Stimulated activated CD4-positive, alpha-beta T cell treated with anti-CD3 and anti-CD28 coated beads, Interleukin-12 subunit alpha, Interleukin-12 subunit beta, amount 100 ng/mL, for 24 hours (primary cell): ENCODE measurements at places on chromosomes 5 and 9.

DNA sequence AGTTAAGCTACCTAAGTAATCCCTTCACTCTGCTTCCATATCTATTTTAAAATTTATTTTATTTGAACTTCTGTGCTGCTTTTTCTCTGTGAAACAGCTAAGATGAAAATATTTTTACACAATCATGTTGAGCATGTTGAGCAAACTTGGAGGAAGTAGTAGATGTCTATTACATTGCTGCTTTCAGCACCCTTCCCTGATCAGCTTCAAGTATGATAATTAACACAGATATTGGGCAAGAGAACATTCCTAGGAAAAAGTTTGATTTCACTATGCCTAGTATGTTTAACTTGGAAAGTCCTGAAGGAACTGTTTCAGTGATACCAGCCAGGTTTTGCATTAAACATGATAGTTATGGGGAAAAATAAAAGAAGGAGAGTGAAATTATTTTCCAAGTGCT lies 283.6 kb downstream of the ELAVL2 start:
- no peak for DNase-seq

DNA sequence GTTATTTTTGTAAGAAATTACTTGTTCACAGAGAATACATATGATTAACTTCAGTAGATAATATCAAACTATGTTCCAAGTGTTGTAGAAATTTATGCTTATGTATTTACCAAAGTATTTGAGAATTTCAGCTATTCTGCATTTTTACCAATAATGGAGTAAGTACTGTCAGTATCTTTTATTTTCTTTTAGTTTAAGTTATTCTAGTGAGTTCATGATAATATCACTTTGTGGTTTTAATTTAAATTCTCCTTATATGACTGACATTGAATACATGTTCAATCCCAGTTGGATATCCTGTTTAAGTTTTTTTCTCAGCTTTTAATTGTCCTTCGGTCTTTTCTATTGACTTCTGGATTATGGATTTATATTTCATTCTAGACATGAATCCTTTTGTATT lies 1024.6 kb downstream of the EFNA5 start:
- DNase-seq: no peak

- DNase-seq: no peak
Measured at GRCh38 chr5:134512661-134512999, 12.8 kb upstream of the JADE2 start.

DNA sequence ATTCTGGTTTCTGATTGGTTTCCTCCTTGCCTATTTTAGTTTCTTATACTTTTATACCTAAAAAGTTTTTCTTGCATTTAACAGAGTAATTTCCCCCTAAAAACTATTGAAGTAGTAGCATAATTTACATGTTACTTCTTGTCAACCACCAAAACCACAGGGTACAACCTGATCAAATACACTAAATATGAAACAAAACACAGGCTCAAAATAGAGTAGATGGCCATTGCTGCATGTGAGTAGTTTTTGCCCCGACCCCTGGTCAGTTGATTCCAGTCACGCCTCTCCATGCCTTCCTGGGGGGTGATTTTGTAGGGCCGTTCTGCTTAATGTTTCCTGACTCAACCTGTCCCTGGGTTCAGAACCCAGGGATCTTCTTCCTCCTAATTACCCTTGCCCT lies 101.8 kb downstream of the TLE4 start:
- DNase-seq: no peak

DNA sequence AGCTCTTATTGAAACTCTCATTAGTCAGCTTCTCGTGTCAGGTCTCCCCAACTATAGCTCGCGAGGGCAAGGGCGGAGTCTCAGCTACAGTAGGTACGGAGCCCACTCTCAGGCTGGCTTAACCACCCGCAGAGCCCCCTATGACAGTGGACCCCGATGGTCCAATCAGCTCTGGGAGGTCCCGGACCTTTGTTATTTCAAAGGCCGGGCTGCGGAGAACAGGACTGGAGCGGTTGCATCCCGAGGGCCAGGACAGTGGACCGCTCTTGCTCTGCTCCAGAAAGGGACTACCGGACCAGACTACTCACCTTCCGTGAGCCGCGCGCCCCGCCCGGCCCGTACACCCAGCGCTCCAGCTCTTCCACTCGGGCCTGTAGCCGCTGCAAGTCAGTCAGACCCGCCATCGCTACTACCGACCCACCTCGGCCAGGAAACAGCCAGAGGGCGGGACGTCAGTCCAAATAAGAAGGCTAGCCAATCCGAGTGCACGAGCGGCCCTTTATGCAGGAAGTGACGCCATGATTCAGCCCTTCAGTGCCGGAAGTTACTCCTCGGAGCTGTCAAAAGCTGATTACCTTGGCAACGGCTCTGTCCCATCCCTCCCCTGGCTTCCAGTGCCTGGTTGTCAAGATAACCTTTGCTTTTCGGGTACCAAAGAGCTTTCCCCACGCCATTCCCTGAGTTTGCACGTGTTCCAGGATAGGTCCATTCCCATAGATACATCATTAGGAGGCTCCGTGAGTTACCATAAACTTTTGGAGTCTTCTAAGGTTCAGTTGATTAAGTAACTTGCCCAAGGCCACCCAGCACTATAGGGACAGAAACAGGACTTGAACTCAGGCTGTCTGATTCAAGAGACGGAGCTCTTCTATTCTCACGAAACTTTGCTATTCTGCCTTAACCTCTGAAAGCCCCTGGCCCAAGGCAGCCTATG lies at the start of gene DCTN3:
DCTN3 (minus strand) TSS at position 435 of the 934 bp plus-strand sequence; CDS start at position 404, 31 bp downstream.
- DNase-seq: peak; percentile 85

GRCh38 chr9:70053864-70054263 lies 10.2 kb downstream of the MAMDC2 start:
- no peak for DNase-seq

GRCh38 chr5:146463446-146463845 lies 16.3 kb downstream of the TCERG1 start:
- DNase-seq: no peak

DNA sequence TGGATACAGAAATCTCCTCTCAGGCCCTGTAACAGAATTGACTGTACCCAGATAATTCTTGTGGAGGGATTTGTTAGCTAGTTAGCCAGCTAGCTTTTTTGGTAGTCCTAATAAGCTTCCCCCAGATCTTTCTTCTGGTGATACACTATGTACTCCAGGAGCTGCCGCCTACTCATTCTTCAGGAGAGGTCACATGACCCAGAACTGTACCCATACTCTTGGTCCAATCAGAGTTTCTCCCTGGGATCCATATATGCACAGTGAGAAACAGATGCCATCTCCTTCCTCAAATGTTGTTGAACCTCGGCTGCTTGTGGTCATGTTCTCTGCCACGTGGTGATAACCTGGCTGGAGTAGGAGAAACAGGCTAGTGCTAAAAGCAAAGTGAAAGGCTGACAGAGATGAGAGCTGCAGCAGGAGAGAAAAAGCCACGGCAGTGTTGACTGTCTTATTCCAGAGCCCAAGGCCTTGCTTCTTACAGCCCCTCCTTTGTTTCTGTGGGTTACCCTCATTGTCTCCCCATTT lies 123.0 kb upstream of the RFX3 start:
- no peak for DNase-seq

GRCh38 chr9:106419829-106420228 lies 443.1 kb upstream of the ZNF462 start:
- DNase-seq: no peak
